ENCODE measurements at places on chromosomes 3 and 15.
A peak's percentile ranks its signal among the peaks of the same experiment; 100 is the strongest.

DNA sequence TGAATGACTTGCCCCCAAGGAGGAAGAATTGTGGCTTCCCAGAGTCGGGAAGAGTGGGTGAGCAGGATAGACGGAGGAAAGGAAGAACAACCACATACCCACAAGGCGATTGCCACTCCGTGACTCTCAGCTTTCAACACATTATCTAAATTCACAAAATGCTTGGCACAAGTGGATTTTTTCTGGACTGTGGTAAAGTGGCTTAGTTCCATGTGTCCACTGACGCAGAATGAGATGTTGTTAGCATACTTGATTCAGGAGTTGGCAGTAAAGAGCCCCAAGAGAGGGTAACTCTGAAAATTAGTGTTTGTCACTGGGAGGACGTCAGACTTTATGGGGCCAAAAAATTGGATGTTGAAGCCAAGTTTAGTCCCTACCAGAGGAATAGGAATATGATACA, 198.8 kb upstream of the CTNNB1 start:
- no peak for DNase-seq

GRCh38 chr15:99987119-99987506, 253.9 kb upstream of the LYSMD4 start:
- no peak for DNase-seq

DNA sequence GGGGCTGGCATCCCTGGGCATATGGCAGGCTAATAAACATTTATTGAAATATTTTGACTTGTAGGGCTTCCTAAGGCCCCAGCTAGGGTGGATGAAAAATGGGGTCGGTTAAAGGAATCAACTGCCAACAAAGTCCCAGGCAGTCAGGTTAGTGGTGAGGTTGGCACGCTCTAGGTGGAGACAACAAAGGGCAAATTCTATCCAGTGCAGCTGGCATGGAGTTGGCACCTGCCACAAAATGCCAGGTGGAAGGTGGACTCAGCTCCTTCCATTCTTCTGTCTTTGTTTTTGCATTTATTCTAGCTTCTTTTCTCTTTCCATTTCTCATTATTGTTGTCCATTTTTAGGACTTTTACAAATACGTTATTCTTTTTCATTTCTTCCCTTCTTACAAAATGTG, 31.0 kb downstream of the LCMT2 start:
- no peak for DNase-seq

- no peak for DNase-seq
Measured at GRCh38 chr3:23649448-23649847, 156.3 kb upstream of the UBE2E1 start.

DNA sequence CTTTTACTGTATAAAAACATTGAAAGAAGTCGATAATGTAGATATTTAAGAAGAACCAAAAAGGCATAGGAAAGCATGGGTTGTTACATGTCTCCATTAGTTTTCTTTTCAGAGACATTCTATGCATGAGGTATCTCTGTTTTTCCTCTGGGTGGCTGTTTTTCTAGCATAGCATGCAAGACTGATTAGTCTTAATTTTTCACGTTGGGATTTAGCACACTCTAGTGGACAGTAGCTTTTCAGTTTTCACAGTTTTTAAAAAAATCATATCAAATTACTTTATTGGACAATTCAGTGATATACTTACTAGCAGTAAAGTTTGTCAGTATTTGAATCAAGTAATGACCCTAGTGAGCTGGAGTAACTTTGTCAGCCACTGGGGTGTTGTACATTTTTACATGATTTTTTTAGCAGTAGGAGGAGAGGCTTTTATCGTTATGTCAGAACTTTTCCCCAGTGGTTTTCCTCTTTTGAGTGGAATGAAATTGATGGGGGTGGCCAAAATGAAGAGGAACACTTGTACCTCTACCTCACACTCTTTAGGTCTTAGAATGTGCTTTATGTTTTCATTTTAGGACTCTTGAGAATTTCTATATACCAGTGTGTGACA, 57.2 kb downstream of the SEC22A start:
- DNase-seq = peak; percentile 15

GRCh38 chr3:180383332-180384020, 218.5 kb upstream of the TTC14 start:
- DNase-seq = no peak

DNA sequence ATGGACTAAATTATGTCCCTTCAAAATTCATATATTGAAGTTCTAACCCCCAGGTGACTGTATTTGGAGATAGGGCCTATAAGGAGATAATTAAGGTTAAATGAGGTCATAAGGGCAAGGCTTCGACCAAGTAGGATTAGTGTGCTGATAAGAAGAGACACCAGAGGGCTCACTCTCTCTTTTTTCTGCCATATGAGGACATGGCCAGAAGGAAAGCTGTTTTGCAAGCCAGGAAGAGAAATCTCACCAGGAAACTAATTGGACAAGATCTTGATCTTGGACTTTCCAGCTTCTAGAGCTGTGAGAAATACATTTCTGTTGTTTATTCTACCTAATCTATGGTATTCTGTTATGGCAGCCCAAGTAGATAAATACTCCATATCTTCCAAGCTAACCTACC, 503.6 kb upstream of the NAALADL2 start:
- DNase-seq = no peak

- DNase-seq = no peak
Measured at GRCh38 chr15:24961967-24962366, 7.2 kb downstream of the SNRPN start.

DNA sequence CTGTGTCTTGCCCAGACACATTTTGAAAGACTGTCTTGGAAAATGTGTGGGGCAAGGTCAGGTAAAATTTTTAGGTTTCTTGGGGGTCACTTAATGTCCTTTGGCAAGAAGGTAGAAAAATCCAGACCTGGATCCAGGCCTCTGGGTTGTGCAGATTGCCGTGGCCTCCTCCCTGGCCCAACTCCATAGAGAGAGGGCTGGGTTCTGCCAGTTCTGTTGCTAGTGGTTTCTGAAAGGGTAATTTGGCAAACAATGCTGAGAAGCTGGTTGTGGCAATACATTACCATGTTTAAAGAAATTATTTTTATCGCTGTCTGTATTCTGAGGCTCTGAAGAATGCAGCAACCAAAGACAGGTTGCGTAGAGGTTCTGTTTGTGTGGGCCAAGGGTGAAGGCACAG, 20.2 kb upstream of the TMEM158 start:
- no peak for DNase-seq

GRCh38 chr15:74134387-74135027, 4.1 kb downstream of the ISLR2 start:
- DNase-seq = no peak

DNA sequence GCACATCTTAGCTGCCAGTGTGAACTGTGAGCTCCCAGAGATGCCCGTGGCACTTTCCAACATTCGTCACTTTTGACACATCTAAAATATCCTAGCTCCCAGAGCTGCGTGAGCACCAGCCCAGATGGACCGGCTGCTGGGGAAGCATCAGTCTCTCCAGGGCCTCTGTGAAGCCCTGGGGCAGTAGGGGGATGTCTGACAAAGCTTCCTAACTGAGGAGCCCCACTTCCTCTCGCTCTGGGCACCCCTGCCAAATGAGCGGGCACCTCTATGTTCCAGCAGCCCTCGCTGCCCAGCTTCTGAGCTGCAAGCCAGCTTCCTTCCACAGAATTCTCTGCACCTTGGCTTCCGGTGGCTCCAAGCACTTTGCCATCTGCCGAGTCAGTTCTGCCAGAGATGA, 91.1 kb downstream of the LIPC start:
- no peak for DNase-seq

GRCh38 chr15:29435811-29436210, 166.2 kb upstream of the NSMCE3 start:
- DNase-seq = no peak

- no peak for DNase-seq
Measured at GRCh38 chr15:62492900-62493299, 327.8 kb upstream of the C2CD4B start.

DNA sequence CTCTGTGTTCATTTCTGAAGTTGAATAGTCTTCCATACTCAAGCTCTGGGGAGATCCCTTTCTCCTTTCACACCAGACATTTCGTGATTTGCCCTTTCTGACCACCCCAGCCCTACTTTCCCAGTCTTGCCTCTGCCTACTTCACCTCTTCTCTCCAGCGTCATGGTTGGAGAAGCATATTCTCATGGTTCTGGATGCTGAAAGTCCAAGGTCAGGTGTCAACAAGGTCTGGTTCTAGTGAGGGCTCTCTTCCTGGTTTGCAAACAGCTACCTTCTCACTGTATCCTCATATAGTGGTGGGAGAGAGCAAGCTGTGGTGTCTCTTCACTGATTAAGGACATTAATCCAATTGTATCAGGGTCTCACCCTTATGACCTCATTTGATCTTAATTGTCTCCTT, 169.4 kb downstream of the IGF1R start:
- DNase-seq = no peak

DNA sequence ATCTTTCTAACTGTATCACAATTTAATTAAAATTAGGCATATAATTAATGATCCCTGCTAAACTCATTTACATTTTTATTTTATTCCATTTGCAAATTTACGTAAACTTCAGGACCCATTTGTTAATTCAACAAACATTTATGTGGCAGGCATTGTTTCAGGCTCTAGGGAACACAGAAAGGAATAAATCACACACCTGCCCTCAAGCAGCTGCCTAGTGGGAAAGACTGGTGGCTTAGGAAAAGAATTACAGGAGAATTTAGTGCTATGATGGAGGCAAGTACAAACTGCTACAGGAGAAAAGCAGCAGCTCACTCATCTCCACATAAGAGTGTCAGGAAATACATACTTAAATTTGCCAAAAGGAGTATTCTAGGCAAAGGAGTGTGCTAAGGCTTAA, 11.2 kb downstream of the CBLB start:
- DNase-seq = no peak

All from AG04450 (cell line).